ENCODE measurements at places on chromosomes 16 and 17.

DNA sequence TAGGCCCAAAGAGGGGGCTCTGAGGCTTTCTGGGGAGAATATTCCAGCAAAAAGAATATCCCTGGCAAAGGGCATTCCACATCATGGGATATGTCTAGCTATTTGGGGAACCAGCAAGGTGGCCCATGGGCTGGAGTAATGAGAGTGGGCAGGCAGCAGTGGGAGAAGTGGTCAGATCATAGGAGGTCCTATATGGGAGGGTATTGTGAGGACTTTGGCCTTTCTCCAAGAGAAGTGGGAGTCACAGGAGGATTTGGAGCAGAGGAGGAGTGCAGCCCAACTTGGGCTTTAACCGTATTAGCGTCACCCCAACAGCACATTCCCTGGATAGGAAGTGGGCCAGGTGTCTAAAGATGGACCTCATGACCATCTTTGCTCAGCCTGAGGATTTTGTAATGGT is 151.4 kb downstream of the ENGASE start:
- no peak for DNase-seq

DNA sequence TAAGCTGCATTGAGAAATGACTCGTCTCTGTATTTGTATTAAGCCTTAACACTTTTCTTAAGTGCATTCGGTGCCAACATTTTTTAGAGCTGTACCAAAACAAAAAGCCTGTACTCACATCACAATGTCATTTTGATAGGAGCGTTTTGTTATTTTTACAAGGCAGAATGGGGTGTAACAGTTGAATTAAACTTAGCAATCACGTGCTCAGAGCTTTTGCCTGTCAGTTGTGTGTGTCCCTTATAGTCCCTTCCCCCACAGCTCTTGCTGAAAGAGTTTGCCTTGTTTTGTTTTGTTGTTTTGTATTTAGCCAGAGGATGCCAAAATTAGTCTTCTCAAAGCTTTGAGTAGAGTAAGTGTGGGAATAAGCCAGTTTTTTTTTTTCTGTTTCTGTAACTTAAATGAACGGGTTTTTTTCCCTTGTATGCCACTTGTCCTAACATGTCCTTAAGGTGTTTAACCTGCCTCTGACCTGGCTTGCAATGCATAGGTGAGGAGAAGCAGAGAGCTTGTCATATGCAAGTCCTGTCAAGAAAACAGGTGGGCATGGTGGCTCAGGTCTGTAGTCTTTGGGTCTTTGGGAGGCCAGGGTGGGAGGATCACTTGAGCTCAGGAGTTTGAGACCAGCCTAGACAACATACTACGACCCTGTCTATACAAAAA is 4.6 kb upstream of the MAPK8IP3 start:
- DNase-seq = no peak

DNA sequence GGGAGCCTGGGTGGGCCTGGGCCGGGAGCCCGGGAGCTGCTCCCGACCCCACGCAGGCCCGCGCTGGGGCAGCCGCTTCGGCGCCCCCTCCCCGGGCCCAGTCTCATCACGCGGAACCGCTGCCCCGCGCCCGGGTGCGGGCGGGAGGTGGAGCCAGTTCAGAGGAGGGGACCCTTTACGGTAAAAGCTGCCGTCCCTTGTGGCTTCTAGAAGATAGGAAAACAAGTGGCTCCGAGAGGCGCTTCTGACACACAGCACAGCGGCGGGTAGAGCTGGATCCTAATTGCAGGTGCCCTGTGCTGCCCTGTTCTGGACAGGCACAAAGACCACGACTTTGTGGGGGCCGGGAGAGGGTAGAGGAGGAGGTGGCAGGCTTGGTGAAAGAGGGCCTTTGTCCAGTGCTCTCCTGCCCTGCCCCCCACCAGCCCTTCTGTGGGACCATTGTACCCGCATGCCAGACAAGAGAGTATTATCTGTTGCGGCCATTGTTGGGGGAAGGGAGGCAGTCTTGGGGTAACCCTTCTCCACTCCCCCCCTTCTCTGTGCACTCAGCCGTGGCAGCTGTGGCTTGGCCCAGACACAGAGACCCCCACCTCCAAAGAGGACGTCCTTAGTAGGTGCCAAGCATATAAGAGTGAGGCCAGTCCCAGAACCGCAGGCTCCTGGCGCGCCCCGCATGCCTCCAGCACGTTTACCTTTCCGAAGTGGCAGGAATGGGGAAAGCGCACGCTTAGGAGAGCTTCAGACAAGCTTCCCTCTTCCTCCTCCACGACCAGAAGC is 736 bp downstream of the CNP start:
- DNase-seq = peak; percentile 34

DNA sequence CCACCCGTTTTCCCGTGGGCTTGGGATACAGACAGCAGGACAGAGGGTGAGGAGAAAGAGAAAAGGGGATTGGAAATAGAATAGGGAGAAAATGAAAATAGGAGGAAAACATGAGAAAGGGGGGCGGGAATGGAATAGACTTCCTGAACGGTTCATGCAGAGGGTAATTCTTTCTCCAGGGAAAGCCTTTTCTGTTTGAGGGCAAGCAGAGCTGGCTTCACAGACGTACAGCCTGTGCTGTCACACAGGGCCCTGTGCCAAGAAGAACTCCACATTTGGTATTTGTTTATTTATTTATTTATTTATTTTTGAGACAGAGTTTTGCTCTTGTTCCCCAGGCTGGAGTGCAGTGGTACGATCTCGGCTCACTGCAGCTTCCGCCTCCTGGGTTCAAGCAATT is 12.0 kb downstream of the MILR1 start:
- no peak for DNase-seq

DNA sequence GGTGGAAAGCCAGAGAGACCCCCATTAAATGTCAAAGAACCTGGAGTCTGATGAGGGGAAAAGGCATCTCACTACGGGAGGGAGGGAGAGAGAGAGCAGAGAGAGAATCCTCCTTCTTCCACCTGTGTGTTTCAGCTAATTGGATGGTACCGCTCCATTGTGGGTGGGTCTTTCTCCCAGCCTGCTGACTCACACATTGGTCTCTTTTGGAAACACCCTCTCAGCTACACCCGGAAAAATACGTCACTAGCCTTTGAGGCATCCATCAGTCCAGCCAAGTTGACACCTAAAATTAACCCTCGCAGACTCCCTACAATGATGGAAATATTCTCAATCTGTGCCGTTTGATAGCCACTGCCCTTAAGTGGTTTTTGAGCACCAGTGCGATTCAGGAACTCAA is 100.4 kb downstream of the ELAC2 start:
- DNase-seq = no peak

DNA sequence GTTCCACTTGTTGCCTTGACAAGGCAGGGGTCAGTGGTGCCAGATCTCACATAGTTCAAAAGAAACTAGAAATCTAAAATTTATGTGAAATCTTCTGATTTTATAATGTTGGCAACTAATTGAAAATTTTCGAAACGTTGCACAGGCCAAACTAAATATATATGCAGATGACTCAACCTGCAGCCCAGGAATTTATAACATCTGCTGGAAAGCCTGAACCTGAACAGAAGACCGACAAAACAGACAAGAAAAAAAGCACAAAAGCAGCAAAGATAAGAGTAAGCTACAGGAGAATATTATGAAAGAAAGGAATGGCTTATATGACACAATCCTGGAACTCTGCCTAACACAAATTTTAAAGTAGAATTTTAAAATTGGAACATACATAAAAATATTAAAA is 207.6 kb downstream of the CEP112 start:
- DNase-seq = no peak

DNA sequence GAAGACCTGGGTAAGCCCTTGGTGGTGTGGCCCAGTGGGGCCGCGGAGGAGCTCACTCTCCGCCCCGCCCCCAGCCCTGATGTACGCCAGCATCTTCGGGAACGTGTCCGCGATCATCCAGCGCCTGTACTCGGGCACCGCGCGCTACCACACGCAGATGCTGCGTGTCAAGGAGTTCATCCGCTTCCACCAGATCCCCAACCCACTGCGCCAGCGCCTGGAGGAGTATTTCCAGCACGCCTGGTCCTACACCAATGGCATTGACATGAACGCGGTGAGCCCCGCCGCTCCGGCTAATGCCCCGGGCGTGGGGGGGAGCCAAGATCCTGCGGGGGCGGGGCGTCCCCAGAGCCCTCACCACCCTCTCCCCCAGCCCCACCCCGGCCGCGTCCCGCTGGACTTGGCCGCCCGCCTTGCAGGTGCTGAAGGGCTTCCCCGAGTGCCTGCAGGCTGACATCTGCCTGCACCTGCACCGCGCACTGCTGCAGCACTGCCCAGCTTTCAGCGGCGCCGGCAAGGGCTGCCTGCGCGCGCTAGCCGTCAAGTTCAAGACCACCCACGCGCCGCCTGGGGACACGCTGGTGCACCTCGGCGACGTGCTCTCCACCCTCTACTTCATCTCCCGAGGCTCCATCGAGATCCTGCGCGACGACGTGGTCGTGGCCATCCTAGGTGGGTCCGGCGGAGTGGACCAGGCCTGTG is 12.1 kb upstream of the DCAF7 start:
- DNase-seq = no peak

DNA sequence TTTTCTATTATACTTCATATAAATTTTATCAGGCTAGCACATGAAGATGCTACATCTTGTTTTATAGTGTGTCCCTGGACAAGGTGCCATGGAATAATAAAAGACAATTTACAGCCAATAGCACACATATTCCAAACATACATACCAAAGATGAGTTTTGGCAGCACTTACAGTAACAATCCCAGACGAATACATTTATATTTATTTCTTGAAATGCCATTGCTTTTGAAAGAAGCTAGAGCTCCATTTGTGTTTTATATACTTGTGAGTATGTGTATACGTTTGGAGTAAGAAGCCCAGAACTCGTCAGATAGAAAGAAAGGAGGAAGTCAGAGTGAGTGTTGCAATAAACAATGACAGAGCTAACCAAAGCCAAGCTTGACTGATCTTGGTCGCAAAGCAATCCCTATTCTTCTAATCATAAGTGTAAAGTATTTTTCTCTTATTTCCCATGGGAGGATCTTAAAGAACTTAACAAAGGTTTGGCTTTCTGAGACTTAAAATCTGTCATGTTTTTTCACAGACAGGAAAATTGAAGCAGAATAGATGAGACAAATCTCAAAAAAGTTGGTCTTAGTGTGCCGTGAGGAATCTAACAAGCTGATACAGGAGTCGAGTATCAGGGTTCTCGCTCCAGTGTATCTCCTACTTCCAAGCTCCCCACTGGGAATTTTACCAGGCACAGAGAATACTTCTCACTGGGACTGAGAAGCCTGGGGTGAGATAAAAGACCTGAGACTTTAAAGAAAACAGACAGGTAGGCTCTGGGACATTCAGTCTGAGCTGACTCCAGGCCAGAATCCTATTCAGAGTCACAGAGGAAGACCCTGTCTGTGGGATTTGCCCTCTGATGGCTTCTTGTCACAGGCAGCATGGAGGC is 175.4 kb downstream of the AATF start:
- no peak for DNase-seq

DNA sequence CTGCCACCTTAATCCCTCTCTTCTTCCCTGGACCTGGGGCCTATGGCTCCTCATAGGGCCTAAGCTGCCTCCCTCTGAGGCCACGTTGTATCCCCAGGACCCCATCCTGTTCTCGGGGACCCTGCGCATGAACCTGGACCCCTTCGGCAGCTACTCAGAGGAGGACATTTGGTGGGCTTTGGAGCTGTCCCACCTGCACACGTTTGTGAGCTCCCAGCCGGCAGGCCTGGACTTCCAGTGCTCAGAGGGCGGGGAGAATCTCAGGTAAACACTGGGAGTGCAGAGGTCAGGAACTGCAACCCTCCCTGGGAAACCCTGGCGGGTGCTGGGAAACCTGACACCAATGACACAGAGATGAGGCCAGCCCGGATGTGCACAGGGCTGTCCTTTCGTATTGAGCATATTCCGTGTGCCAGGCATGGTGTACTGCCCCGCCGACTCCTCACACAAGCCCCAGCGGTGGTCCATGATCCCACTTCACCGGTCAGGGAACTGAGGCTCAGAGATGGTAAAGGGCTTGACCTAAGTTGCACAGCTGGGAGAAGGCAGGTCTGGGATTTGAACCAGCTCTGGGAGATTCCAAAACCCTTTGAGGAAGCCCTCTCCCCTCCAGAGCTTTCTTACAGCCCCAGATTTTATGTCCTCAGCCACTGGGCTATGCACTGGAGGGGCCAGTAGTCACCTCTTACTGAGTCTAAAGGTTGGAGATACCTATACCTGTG is 22.9 kb downstream of the ANKRD40 start:
- no peak for DNase-seq

DNA sequence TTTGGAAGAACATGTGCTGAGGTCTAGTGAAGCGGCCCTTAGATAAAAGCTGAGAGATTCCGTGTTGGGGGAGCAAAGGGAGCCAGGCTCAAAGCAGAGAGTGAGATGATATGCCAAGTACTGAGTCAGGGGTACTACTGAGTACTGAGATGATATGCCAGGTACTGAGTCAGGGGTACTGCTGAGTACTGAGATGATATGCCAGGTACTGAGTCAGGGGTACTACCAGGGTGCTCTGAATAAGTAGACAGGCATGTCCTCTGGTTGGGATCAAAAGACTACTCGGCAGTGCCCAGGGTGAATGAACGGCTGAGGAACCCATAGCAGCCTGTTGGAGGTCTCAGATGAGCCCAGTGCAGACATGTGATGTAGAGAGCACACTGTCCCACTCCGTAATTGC is 239.0 kb downstream of the SOX9 start:
- DNase-seq = no peak

DNA sequence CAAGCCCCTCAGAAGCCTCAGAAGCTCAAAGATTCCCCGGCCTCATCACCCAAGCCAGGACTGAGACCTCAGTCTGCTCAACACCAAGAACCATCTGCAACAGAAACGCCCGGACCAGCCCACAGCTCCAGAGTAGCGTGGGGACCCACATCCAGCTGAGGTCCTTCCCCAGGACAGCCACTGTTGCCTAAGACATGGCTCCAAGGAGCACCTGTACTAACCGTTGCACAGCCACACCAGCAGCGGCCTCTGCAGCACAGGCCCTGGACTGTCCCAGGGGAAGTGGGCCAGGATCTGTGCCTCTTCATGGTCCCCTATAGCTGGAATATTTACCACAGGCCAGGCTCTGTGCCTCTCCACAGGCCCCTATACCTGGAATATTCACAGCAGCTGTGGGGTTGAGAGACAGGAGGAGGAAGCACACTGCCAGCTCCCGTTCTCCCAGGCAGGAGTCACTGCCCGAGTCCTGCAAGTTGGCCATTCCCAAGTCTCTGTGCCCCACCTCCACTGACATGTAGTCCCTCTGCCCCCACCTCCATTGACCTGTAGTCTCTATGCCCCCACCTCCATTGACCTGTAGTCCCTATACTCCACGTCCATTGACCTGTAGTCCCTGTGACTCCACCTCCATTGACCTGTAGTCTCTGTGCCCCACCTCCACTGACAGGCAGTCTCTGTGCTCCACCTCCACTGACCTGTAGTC is 38.5 kb downstream of the RPH3AL start:
- no peak for DNase-seq

- no peak for DNase-seq
These were observed 50.8 kb downstream of the ZFHX3 start for GRCh38 chr16:72997141-72997542.

GRCh38 chr16:85390511-85391174 is 222.5 kb upstream of the GSE1 start:
- DNase-seq = peak; percentile 72

Measured in ovary (tissue), 10 donors.